ENCODE measurements at places on chromosomes 16 and 17.

DNA sequence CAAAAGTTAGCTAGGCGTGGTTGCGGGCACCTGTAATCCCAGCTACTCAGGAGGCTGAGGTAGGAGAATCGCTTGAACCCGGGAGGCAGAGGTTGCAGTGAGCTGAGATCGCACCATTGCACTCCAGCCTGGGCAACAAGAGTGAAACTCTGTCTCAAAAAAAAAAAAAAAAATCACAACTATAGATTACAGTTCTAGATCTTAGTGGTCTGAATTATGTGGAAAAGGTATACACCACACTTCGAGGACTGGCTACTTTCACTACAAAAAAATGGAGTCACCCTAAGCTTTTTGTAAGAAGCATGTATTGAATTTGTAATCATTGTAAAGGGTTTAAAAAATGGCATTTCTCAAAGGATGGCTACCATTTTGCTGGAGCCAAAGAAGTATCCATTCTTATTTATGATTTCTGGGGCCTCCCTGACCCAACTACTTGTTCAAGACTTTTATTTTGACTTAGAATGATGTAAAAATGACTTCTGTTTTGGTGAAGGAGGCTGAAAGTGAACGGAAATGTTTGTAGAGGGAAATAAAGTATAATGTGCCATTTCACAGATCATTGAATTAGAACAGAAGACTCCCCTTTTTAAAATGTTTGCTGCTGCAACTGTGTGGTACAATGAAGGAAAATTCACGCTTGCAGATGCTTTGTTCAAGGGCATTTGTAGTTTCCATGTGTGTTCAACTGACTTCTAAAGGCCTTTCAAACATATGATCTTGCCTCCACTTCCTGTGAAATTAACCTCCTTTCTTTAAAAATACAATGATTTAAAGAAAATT is 37.1 kb upstream of the NOL11 start:
- DNase-seq: no peak

DNA sequence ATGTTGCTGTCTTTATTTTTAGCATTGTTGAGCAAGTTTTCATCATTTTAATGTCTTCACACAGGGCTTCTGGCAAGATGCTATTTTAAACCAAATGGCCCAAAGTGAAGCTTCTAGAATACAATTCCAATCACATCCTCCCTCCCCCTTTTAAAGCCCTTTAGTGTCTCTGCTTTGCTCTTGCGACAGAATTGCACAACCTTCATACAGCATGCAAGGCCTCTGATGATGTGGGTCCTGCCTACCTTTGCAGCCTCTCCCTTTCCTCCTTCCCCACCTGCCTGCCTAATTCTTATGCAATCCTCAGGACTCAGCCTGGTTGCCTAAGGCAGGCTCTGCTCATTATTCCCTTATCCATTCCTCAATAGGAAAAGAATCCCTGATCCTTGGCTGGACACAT is 381.7 kb downstream of the SLC39A11 start:
- no peak for DNase-seq

DNA sequence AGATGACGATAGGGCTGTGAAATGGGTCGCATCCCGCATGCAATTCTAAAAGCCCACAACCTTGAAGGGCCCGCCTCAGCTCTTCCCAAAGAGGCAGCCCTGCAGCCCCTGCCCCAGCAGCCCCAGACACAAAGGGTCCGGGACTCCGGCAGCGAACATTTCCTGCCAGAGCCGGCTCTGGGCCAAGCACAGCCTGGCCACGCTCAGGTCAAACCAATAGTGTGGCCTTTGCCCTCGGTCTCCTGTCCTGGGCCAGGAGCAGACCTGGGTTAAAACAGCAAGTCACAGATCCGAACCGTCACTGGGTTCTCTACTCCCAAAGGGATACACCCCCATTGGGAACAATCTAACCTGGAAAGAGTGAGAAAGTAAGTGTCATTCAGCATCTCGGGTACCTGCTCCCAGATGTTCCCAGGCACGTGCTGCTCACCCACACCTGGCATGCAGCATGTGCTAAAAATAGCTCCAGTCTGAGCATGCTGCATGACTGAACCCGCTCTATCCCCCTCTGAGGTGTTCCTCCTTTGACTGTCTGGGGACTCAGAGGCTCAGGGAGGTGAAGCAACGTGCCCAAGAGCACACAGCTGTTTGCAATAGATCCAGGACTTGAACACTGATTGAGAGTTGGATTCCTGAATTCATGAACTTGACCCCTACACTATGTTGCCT is 22.2 kb upstream of the ATP2A3 start:
- no peak for DNase-seq

- DNase-seq: peak; percentile 7
These were observed 16.5 kb downstream of the TSPOAP1 start for GRCh38 chr17:58312021-58312630.

GRCh38 chr16:68972720-68973119 is 129.4 kb downstream of the TANGO6 start:
- no peak for DNase-seq

Measured in activated CD4-positive, alpha-beta T cell treated with anti-CD3 and anti-CD28 coated beads for 1 hour (primary cell).